Upper lobe of right lung (tissue), 1 donor: ENCODE measurements at places on chromosomes 2 and 18. TPM values are rescaled to one million over a fixed set of nuclear protein-coding genes. Genes with fewer than 3 reads are reported as not detected.

Gene GPR39
- 13.4 TPM for total RNA-seq

Gene RTN4
- total RNA-seq: 275 TPM

Gene DPP4
- total RNA-seq: 30.7 TPM

Gene ANKRD53
- total RNA-seq: 0.38 TPM

Gene CRYGB
- not detected for total RNA-seq

Gene SPC25
- 0.38 TPM for total RNA-seq

Gene RAB17
- total RNA-seq: 50.9 TPM

DNA sequence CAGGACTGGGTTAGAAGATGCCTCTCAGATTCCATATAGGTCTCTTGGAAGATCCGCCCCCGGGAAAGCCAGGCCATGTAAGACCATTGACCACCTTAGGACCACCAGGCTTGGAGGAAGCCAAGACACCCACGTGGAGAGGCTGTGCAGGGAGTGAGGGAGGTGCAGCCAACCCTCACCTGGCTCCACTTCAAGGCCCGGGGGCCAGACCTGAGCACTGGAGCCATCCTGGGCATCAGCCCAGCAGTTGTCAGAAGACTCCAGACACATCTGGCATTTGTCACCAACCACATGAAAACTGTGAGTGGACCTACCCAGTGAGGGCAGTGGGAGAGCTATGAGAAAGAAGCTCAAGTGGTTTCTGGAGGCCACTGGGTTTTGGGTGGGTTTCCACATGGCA is 214.4 kb downstream of the MYT1L start:
- H3K27me3 ChIP-seq: peaks cover 8% of the 10 kb centered on the region
- H3K27ac ChIP-seq: no peak overlapping the region
- DNase-seq: no peak
- H3K4me1 ChIP-seq: no peaks in the 10 kb centered on the region
- no peaks in the 10 kb centered on the region for H3K36me3 ChIP-seq
- H3K4me3 ChIP-seq: no peak overlapping the region

DNA sequence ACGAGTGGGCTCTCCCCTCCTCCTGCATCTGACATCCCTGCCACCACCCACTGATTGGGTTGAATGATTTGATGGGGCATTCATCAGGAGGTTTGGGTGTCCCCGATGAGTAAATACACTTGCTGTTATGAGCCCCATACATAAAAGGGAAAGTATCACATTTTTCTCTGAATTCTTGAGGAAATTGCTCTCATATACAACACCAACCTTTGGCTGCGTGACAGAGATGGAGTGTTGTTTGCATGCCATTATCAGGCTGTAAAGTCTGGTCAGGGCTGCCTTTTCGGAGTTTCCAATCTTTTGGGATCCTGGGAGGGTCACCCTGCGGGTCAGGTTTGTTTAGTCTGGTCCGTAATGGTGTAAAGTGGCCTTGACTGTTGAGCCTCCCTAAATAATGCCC is 227.9 kb upstream of the SPRED2 start:
- no peak overlapping the region for H3K27ac ChIP-seq
- H3K4me3 ChIP-seq: no peak overlapping the region
- no peak for DNase-seq
- no peaks in the 10 kb centered on the region for H3K4me1 ChIP-seq

DNA sequence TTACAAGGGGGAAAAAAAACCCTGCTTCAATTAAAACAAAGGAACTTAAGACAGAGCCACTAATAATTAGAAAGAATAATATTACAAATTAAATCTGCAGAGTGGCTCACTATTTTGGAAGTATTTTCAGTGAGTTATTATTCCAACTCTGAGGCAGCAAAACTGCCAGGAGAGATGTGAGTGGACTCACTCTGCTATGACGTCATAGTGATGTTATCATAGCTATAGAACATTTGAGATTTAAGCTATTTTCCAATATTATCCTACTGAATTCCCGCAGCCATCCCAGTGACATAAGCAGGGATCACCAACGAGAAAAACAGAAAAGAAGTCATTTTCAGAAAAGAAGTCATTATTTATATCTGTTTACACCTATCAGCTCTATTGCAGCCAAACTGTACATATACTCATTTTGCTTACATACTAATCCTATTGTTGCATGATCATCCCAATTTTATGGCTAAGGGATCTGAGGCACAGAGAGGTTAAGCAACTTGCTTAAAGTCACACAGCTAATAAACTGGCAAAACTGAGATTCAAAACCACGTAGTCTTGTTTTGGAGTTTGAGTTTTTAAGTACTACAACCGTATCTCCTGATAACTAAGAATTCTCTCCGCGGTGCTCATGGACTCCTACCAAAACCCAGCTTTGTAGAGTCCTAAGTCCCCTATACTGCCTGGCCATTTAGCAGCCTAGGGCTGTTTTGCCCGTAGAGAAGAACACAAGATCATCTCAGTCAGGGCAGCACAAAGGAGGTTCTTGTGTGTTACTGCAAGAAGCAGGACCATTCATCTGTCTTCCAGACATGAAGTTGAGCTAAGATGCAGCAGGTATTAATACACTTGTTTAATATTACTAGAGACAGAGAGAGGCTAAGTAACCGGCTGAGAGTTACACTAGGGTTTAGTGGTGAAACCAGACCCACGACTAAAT is 299.8 kb downstream of the TCF4 start:
- peaks cover 23% of the 10 kb centered on the region for H3K4me1 ChIP-seq
- no peak for DNase-seq
- H3K4me3 ChIP-seq: no peak overlapping the region
- H3K27ac ChIP-seq: no peak overlapping the region

- no peaks in the 10 kb centered on the region for H3K4me1 ChIP-seq
- H3K27ac ChIP-seq: no peak overlapping the region
Observed at GRCh38 chr2:181196401-181196800, 216.0 kb downstream of the UBE2E3 start.

DNA sequence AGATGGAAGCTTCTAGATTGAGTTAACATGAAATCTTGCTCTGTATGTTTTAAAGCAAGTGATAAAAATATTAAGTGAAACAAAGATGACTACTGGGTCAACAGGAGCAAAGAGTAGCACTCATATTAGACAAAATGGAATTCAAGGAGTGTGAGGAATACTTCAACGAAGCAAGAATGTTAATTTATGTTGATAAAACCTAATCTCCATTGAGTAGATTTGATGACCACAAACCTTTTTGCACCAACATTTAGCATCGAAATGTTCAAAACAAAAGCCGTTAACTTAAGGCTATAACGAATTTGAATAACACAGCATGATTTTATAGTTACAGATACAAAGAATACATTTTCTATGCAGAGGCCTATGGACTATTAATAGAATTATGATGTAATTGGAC is 35.7 kb downstream of the MRPS9 start:
- H3K27ac ChIP-seq: no peak overlapping the region
- H3K4me1 ChIP-seq: no peaks in the 10 kb centered on the region
- H3K27me3 ChIP-seq: no peaks in the 10 kb centered on the region

DNA sequence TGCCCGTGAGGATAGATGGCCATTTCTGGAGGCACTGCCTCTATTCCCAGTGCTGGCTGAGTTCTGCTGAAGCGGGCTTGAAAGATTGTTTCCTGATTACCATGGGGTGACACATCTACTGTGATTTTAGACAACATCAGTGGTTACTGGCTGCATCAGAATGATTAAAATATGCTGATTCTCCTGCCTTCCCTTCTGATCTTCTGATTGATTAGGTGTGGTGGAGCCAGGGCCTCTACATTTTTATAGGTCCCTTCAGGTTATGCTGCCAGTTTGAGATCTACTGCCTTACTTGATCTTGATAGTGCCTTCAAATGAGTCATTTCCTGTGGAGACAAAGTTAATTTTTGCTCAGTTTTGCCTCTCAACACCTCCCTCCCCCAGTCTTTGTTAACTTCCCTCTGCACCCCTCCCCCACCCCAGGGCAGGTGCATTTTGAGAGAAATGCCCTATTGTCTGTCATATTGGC is 31.6 kb upstream of the SNORC start:
- peaks cover 22% of the 10 kb centered on the region for H3K4me1 ChIP-seq
- H3K27me3 ChIP-seq: no peaks in the 10 kb centered on the region
- H3K27ac ChIP-seq: peak overlapping the region; percentile 39
- H3K4me3 ChIP-seq: no peak overlapping the region

DNA sequence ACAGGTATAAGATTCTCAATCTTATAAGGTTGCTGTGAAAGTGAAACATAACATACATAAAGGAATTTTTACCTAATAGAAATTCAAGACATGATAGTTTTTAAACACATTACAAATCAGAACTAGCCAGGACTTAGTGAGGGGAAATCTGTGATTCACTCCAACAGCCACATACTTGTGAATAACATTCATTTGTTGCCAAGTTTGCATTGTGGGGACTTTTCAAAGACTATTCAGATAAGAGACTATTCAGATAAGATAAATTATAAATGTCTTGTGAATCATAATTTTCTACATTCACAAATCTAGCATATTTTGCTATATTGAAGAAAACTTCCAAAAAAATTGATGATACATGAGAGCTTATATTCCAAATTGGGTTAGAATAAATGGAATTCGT is 345.3 kb upstream of the CDH20 start:
- H3K27me3 ChIP-seq: no peaks in the 10 kb centered on the region
- H3K4me3 ChIP-seq: no peak overlapping the region

DNA sequence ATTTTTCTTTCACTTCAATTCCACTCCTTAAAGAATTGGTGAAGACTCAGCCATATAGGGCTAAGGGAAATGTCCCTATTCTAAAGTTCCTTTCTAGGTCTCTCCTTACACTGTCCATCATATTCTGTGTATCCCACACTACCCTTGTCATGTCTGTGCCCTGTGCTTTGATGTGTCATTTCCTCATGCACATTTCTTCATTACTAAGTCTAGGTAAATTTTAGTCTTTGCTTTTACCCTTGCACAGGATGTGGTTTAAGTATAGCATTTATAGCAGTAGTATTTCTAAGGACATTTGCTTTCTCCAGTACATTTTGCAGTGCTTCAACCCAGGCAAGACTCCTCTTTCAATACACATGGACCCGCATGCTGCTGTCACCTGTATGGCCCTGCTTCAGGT is 221.5 kb upstream of the ACVR2A start:
- no peaks in the 10 kb centered on the region for H3K4me1 ChIP-seq
- DNase-seq: no peak
- H3K4me3 ChIP-seq: no peak overlapping the region
- H3K36me3 ChIP-seq: no peaks in the 10 kb centered on the region
- no peaks in the 10 kb centered on the region for H3K27me3 ChIP-seq
- H3K27ac ChIP-seq: no peak overlapping the region
